ENCODE measurements at places on chromosomes 1 and 21. TPM values are rescaled to one million over a fixed set of nuclear protein-coding genes. Genes with fewer than 3 reads are reported as not detected.

Gene B3GALT2
- 0.39 TPM for total RNA-seq

Gene AK5
- total RNA-seq, result 0.94 TPM

Gene INAVA
- total RNA-seq, result 0.33 TPM

Gene MCOLN3
- total RNA-seq, result 1.6 TPM

Gene RIMS3
- 9.9 TPM for total RNA-seq

Gene CD34
- total RNA-seq, result not detected

Gene CFHR1
- not detected for total RNA-seq

Gene MX2
- not detected for total RNA-seq

Gene TFF1
- not detected for total RNA-seq

Gene DCST1
- not detected for total RNA-seq

Gene S100A14
- not detected for total RNA-seq

Gene BOLA1
- total RNA-seq, result 15.7 TPM

Gene C1orf226
- 34.3 TPM for total RNA-seq

Gene PADI1
- total RNA-seq, result 0.72 TPM

Gene EFNA4
- 18.8 TPM for total RNA-seq

Gene ATF3
- total RNA-seq, result 12.6 TPM

All from A673 (cell line).